ENCODE measurements at places on chromosomes 2 and 18.

DNA sequence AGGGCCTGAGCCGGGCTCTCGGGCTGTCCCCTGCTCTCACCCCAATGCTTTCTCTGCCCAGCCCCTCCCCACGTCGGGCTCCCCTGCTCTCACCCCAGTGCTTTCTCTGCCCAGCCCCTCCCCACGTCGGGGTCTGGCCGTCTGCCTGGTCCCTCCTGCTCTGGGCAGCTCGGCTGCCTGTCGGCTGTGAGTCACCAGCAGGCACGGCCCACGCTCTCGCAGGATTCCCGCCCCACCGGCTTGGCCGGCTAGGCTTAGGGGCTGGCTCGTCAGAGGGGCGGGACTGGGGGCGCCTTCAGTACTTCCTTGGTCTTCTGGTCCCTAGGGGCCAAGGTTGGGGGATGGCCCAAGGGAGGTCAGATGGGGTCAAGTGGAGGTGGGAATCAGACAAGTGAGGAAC is 3.3 kb downstream of the BOK start:
- no peak for DNase-seq

GRCh38 chr2:216562696-216563435 is 64.2 kb downstream of the RPL37A start:
- no peak for DNase-seq

DNA sequence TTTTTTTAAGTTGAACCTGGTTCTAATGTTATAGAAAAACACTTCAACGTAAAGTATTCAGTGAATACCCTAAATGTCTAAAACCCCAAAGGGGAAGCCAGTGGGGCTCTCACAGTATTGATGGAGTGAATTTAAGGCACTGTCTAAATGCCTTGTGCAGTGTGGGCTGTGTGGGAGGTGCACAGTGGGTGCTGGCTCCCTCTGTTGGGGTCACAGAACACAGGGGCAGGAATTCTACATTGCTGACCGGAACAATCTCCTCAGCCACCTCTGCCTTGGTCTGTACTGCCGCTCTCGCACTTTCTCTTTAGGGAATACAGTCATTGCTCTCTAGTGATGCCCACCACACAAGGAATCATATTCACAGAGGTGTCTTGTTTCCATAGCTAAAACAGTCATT is 45.4 kb downstream of the SPRED2 start:
- DNase-seq: no peak

- DNase-seq: no peak
Observed at GRCh38 chr2:204483608-204484081, 61.6 kb upstream of the PARD3B start.

DNA sequence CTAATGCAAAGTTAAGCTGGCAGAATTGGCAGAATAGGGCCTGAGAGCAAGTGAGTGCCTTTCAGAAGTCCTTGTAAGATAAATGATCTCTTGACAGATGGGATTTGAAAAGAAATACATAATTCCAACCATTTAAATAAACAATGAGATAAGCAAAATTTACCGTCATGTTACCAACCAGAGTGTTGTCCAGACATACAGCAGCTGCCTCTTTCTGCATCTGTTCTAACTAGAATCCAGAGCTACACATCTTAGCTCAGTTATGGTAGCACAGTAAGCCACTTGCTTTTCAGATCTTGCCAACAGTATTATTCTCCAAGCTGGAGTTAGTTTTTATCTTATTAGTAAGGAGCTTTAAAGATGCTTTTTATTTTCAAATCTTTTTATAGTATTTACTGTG is 179.6 kb downstream of the BARD1 start:
- no peak for DNase-seq

DNA sequence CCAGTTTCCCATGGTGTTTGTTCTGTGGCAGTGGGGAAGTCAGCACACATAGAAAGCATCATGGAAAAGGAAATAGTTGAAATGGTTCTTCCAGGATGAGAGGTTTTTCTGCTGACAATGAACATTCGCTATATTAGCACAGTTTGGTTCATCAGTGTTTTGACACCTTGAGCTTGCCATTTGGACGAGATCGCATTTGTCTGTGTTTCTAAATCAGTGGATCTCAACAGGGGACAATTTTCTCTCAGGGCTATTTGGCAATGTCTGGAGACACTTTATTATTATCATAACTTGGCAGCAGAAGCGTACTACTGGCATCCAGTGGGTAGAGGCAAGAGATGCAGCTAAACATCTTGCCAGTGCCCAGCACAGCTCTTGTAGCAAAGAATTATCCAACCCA is 74.6 kb downstream of the CD8B2 start:
- no peak for DNase-seq

- DNase-seq: no peak
Observed at GRCh38 chr2:26757873-26758789, 6.0 kb upstream of the SLC35F6 start.

GRCh38 chr2:12244070-12244469 is 472.7 kb upstream of the TRIB2 start:
- no peak for DNase-seq

Measured in stimulated activated CD4-positive, alpha-beta T cell treated with anti-CD3 and anti-CD28 coated beads, Interleukin-12 subunit alpha, Interleukin-12 subunit beta, amount 100 ng/mL, for 24 hours (primary cell).